ENCODE measurements at places on chromosomes 6 and 20. TPM values are rescaled to one million over a fixed set of nuclear protein-coding genes. Genes with fewer than 3 reads are reported as not detected.

MLN gene
- not detected for total RNA-seq

RIPPLY2 gene
- 0.36 TPM for total RNA-seq

BPIFA1 gene
- total RNA-seq, result not detected

GPLD1 gene
- total RNA-seq, result 7.9 TPM

PTK6 gene
- total RNA-seq, result 0.22 TPM

C6orf163 gene
- total RNA-seq, result 4.5 TPM

TSBP1 gene
- not detected for total RNA-seq

DNA sequence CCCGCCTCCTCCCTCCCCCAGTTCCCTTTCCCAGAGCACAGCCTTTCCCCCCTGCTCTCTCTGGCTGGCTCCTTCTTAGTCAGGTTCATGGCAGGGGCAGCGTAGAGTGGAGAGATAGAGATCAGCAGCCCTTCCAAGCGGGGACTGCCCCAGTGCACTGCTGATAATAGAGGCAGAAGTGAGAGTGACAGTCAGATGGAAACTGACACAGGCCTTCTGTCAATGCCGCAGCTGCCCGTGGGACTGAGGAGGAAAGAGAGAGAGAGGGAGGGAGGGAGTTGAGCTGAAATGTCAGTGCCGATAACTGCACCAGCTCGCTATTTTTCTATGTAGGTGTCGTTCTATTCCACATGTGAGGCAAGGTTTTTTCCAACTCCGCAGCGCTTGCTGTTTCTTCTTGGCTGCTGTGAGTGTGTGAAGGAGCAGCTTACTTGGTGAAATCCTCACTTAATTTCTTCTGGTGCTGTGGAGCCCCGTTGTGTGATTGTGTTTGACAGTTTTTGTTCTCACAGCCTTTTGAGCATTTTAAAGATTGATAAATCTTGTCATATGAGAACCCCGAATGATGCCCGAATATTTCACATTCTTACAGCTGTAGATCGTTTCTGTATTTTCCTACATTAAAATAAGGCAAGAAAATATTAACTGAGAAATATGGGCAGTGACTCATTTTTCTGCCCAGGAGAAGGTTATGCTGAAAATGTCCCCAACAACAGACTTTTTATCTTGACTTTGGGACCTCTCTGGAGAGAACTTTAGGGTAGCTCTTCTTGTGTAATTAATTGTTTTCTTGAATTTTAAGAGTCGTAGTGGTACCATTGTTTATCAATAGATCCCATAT is 386.4 kb upstream of the MMS22L start:
- DNase-seq, result peak; percentile 77

DNA sequence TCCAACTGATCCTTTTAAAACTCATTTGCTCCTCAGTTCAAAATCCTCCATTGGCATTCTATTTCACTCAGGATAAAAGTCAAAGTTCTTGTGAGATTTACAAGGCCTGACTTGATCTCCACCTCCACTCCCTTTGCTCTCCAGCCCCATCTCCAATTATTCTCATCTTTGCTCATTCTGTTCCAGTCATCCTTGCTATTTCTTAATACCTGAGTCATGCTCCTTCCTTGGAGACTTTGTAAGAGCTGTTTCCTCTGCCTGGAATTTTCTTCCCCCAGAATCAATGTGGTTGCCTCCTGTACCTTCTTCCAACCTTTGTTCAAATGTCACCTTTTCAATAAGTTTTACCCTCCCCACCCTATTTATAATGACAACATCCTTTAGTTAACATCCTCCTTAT is 373.5 kb downstream of the HTR1B start:
- DNase-seq, result no peak

DNA sequence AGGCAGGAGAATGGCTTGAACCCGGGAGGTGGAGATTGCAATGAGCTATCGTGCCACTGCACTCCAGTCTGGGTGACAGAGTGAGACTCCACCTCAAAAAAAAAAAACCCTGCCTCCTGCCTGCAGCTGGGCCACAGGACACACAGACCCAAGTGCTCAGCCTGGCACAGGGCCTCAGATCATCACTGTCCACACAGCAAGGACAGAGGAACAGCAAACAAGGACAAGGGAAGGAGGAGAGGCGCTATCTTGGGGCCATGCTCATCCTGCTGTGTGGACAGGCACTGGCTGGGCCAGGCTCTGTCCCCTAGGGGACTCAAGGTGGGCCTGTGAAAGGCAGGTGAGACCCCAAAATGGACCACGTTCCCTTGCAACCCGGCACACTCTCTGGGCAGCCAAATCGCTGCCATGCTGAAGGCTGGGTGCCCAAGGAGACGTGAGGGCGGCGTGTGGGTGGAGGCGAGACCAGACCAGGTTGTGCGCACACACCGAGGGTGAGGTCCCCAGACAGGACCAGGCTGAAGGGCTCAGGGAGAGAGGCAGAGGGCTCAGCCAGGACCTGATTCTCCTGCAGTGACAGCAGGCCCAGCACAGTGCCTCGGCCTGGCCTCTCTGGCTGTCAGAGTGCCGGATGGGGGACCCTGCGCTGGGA is 9.1 kb downstream of the UCKL1 start:
- DNase-seq, result no peak

- DNase-seq, result peak; percentile 63
Measured at GRCh38 chr6:159720708-159721107, 6.6 kb upstream of the WTAP start.

DNA sequence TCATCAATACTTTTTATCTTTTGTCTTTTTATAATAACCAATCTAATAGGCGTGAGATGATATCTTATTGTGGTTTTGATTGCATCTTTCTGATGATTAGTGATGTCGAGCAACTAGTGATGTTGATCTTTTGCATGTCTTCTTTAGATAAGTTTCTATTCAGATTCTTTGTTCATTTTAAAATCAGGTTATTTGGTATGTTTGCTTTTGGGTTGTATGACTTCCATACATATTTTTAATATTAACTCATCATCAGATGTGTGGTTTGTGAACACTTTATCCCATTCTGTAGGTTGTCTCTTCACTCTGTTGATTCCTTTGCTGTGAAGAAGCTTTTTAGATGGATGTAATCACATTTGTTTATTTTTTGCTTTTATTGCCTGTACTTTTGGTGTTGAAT is 295.8 kb downstream of the BCKDHB start:
- DNase-seq, result no peak

- DNase-seq, result no peak
Measured at GRCh38 chr6:82396964-82397751, 33.5 kb downstream of the TPBG start.

- DNase-seq, result peak; percentile 40
Measured at GRCh38 chr6:166318227-166318626, 10.0 kb upstream of the PRR18 start.

GRCh38 chr6:55841341-55841740 is 34.0 kb downstream of the BMP5 start:
- DNase-seq, result no peak

GRCh38 chr6:166987930-166988329 is 11.3 kb upstream of the CEP43 start:
- no peak for DNase-seq

GRCh38 chr6:27370391-27370790 is 18.2 kb upstream of the ZNF391 start:
- DNase-seq, result no peak
